ENCODE measurements at places on chromosomes 5 and 9. TPM values are rescaled to one million over a fixed set of nuclear protein-coding genes. Genes with fewer than 3 reads are reported as not detected.

Gene NRG2
- 0.15 TPM for total RNA-seq

Gene ADAMTS19
- total RNA-seq = under 0.01 TPM

Gene IRGM
- total RNA-seq = not detected

Gene HAPLN1
- total RNA-seq = 2.7 TPM

Gene VLDLR
- 5.1 TPM for total RNA-seq

All from bronchus fibroblast of lung (primary cell).